ENCODE measurements at places on chromosomes 6 and 20.
A peak's percentile ranks its signal among the peaks of the same experiment; 100 is the strongest.

DNA sequence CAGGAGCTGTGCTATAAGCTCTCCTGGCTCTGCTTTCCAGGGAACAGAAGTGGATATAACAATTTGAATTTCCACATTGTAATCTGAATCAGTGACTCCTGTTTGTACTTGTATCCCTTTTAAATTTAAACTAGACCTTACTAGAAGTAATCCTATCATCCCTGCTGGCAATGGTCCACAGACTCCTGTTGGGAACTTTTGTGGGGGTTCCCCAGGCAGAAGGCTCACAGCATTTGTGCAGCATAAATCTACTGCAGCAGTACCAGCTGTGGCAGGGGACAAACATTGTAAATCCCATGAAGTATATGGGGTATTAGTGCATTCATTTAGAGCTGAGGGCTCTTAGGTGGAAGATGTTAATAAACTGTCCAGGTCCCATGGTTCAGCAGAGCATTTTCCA, 12.0 kb upstream of the PDCD2 start:
- no peak for DNase-seq

GRCh38 chr20:13009682-13010406, 1.1 kb downstream of the SPTLC3 start:
- peak; percentile 91 for DNase-seq

DNA sequence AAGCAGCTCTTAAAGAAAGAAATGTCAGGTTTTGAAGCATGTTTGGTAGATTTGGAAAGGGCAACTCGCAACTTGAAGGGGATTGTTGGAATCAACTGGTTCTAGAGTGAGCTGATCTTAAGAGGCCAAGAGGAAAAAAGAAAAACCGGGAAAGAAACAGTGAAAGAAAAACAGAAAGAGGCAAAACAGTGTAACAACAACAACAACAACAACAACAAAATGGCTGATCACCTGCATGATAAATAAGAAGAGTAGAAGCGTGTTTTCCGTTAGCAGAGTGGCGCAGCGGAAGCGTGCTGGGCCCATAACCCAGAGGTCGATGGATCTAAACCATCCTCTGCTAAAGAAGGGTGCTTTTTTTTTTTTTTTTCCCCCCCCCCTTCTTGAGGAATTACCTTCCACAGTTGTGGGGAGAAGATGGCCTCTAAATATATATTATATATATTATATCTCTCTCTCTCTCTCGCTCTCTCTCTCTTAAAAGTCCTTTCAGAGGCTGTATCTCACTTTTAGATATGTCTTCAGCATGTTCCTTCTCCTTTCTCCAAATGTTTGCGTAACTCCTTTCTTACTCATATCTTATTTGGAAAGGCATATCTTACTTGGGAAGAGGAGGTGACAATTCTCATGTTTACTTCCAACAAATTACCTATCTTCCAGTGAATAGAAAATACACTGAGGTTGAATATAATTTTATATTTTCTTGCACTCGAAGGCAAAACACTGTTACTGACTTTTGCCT, 134.4 kb downstream of the OR2B2 start:
- DNase-seq, result no peak

DNA sequence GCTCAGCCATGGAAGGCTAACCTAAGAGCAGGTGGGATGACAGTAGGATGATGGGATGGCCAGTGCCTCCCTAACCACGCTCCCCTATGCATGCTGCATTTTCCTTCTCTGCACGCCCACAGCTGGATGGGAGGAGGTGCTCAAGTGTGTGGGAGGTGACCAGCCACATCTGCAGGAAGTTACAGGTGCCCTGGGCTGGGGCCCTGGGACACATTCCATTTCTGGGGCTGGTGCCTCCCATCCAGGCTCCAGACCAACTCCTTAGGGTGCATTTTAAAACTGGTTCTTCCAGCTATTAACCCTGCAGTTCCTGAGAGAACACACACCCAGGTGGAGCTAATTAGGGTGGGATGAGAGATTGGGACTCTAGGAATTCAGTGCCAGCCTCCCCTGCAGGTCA, 135.3 kb upstream of the ARMC2 start:
- DNase-seq, result no peak

GRCh38 chr20:44911264-44911921, 1.5 kb downstream of the PABPC1L start:
- peak; percentile 47 for DNase-seq

GRCh38 chr6:40674170-40674569, 87.0 kb upstream of the LRFN2 start:
- no peak for DNase-seq

DNA sequence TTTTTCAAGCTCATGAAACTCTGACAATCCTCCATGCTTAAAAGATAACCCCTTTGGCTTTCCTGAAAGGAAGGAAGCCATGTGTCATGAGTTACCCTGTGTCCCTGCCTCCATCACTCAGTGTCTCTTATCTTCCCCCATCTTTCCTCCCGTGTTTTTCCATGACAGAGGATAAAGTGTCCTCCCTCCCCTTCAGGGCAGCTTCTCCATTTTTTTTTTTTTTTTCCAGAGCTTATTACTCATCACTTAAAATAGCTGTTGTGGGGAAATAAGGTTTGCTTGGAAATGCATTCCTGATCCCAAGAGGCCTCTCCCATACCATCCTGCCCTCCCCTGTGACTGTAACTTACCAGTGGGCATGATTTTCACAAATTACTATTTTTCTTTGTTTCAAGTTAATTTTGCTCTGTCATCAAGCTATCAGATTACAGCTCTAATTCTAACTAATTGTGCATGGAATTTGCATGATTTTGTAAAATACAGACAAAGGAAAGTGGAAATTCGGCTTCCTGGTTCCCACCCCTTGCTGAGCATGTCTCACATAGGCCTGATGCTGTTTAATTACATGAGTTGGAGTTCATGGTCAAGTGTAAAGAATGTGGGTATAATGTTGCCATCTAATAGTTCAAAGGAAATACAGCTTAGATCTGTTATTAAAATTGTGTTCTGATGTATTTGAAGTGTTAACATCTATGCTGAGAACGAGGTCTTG, 614.5 kb upstream of the FLRT3 start:
- DNase-seq, result peak; percentile 83

GRCh38 chr6:17178754-17179529, 77.1 kb downstream of the STMND1 start:
- peak; percentile 31 for DNase-seq

DNA sequence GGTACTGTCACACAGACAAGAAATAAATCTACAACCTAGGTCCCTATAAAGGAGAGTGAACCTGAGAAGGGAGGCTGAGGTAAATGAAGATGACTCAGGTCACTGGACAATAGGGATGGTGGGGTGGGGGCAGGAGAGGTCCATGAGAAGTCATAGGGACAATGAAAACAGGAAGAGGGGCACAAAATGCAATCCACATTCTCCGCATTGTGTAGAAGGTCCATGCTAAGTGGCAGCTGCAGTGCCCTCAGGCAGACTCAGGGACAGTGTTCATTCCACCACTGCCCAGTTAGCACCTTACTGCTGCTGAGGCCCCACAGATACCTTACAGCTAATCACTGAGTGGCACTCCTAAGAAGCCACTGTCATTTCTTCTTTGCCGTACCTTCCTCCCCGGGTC, 156.8 kb downstream of the RCAN2 start:
- DNase-seq, result no peak

- DNase-seq, result peak; percentile 76
These were observed 72.7 kb downstream of the IGF2R start for GRCh38 chr6:160041608-160042007.

DNA sequence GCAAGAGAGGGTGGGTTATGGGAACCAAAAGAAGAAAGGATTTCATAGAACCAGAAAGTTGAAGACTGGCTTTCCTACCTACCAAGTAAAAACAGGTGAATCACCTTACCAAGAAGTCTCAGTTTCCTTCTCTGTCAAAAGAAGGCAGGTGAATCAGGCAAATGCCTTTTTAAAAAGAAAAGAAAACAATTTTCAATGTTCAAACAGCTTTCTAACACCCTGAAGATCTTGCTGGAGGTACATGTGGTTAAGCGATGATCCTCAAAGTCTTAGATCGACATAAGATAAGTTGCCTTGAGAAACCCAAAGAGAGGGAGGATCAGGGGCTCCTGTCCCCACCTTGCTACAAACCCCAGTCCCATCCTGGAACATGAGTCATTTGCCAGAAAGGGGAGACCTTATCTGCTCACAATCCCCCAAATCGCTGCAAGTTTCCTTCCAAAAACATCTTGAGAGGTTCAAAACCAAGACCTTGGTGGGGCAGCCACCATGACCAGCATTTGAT, 71.6 kb downstream of the NFATC2 start:
- DNase-seq, result no peak

- DNase-seq, result peak; percentile 13
These were observed 19.4 kb upstream of the MRGBP start for GRCh38 chr20:62776692-62777527.

DNA sequence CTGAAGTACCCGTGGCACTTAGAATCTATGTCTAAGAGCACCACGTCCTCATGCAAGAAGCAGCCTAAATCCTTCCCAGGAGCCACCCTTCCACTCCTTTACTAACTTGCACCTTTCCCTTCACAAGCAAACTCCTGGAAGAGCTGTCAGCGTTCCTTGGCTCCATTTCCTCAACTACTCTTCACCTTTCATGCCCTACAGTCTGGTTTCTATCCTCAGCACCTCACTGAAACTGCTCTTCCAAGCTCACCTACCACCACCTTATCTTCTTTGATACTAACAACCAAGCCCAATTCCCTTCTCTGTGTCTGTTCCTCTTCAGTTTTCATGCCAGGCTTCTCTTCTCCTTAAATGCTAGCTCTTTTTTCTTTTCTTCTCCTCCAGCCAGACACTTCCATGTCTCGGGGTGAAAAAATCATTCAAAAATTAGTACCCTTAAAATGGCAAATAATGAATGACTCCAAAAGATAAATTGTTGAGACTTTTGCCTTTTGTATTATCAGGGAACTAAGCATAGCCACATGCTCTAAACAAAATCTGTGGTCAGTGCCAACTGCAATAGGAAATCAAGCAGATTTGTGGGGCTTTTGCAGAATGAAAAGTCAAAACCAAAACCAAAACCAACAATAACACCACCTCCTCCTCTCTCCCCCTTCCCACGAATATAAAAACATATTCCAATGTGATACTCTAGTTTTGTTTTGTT, 149.6 kb upstream of the KCNK16 start:
- peak; percentile 18 for DNase-seq

DNA sequence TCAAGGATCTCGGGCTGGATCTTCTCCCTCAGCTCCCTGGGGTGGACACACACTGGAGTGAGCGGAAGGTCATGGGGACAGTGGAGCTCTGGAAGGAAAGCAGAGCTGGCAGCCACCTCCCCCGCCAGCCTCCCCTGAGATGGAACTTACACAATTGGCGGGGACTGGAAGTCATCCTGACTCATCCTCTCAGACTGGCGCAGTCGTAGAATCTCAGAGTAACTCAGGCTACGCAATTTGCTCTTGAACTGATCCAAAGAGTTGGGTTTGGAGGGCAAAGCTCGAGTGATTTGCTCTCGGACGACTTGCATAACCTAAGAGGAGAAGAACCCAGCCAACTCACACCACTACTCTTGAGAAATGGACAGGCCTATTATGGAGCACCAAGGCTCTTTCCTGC, 34.8 kb downstream of the ELMO2 start:
- no peak for DNase-seq

GRCh38 chr6:105680131-105680530, 277.2 kb upstream of the PREP start:
- DNase-seq, result no peak

DNA sequence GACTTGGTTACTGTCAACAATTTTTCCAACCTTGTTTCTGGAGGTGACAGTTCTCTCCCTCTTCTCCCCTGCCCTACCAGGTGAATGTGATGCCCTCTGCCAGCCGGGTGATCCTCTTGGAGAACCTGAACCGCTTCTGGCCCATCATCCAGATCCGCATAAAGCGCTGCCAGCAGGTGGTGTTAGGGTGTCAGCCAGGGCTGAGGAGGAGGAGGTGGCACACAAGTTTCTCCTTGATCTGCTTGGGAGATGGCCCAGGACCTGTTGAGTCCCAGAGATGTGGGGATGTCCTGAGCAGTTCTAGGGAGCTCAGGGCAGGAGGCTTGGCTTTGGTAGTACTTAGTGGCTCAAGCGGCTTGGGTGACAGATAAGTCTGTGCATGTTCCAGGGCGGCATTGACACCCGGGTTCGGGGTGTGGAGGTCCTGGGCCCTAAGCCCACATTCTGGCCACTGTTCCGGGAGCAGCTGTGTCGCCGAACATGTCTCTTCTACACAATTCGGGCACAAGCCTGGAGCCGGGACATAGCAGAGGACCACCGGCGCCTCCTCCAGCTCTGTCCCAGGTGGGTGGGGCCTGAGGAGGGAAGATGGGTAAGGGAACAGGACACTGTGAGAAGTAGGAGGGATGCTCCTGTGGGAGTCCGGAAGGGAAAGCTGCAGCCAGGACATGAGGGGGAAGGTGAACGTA, 21.2 kb downstream of the CUL9 start:
- DNase-seq, result no peak

- DNase-seq, result no peak
These were observed 151.2 kb upstream of the TMEM170B start for GRCh38 chr6:11386323-11386722.

- DNase-seq, result no peak
These were observed 951.6 kb downstream of the TFAP2A start for GRCh38 chr6:9463311-9463710.

DNA sequence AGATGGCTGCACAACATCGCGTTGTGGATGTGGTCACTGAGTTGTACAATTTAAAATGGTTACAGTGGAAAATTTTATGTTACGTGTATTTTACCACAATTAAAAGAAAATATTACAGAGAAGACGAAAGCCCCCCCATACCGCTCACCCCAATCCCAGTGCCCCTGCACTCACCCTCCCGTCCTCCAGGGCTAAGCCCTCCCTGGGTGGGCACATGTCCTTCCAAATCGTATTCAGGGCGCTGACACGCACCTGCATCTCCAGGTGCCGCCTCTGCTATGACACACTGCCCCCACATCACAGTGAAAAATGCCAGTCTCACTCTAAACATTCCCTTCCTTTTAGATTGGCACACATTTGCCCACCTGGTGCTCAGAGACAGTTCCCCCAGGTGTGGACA, 49.4 kb downstream of the PSMG4 start:
- no peak for DNase-seq

DNA sequence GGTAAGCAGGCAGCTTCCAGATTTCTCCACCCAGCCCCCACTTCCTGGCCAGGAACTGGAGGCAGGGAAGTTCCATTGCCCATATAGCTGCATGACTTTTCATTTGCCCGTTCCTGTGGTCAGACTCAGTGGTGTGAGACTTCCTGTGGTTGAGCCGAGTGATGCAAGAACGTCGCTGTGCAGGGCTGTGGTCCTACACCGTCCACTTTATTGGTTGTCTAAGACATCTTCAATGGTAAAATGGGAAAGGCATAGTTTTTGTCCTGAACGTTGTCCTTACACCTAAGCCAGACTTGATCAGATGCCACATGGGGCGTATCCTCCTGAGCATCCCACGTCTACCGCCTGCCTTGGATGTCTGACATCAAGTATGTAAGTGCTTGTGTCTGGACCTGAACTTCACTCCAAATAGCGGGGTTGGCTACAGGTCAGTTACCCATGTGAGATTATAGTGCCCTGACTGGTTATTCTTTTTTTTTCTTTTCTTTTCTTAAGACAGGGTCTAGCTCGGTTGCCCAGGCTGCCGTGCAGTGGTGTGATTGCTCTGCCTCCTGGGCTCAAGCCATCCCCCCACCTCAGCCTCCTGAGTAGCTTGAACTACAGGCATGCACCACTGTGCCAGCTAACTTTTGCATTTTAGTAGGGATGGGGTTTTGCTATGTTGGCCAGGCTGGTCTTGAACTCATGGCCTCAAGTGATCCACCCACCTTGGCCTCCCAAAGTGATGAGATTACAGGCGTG, 25.9 kb upstream of the GTSF1L start:
- peak; percentile 83 for DNase-seq

GRCh38 chr6:151239603-151240035, at the start of gene AKAP12:
Gene AKAP12 (plus strand): TSS chr6:151239967. CDS start chr6:151240563, 596 bp downstream.
- DNase-seq, result peak; percentile 71

All from fibroblast of skin of scalp (primary cell).